ENCODE measurements at places on chromosomes 7 and 10.
A peak's percentile ranks its signal among the peaks of the same experiment; 100 is the strongest.

- DNase-seq, result no peak
Observed at GRCh38 chr7:148911626-148912025, 27.5 kb upstream of the EZH2 start.

GRCh38 chr7:77409005-77409738 lies 7.0 kb downstream of the GSAP start:
- no peak for DNase-seq

DNA sequence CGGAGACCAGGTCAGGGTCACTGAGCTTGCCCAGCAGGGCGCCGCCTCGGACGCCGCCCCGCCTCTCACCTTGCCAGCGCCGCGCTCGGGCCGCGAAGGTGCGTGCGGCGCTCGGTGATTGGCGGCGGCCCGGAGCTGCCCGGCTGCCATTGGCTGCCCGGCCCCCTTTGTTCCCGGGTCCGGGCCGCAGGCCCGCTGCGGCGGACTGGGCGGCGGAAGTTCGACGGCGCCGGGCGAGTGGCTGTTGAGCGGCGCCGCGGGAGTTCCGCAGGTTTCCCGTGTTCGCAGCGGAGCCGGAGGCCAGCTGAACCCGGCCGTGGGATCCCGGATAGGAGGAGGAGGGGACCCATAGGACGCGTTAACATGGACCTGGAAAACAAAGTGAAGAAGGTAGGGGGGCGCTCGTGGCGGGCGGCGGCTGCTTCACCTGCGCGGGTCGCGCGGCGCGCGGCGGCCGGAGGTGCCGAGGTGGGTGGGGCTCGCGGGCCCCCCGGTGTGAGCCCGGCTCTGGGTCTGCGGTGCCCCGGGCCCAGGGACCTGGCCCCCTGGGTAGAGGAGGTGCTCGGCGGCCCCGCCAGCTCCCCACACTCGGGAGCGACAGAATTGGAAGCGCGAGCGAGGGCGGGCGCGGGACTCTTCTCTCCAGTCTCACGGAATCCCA lies at the start of gene TES:
TES (plus strand) TSS at position 195 of the 661 bp plus-strand sequence; CDS start at position 364, 169 bp downstream.
- DNase-seq, result no peak

- no peak for DNase-seq
Observed at GRCh38 chr10:44993922-44994751, 6.6 kb upstream of the ZNF22 start.

DNA sequence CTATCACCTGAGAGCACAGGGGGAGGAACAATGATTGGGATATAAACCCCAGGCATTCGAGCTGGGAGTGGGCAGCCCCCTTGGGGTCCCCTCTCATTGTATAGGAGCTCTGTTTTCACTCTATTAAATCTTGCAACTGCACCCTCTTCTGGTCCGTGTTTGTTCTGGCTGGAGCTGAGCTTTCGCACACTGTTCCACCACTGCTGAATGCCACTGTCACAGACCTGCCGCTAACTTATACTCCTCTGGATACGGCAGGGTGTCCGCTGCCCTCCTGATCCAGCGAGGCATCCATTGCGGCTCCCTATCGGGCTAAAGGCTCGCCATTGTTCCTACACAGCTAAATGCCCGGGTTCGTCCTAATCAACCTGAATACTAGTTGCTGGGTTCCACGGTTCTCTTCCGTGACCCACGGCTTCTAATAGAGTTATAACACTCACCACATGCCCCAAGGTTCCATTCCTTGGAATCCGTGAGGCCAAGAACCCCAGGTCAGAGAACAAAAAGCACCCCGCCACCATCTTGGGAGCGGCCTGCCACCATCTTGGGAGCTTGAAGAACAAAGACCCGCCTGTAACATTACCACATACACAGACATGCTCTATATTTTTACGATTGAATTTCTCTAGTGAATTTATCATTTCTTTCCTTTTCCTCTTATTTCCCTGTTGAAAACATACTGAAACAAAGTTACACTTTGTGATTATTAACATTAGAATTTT lies 9.0 kb downstream of the ZWINT start:
- DNase-seq, result no peak

DNA sequence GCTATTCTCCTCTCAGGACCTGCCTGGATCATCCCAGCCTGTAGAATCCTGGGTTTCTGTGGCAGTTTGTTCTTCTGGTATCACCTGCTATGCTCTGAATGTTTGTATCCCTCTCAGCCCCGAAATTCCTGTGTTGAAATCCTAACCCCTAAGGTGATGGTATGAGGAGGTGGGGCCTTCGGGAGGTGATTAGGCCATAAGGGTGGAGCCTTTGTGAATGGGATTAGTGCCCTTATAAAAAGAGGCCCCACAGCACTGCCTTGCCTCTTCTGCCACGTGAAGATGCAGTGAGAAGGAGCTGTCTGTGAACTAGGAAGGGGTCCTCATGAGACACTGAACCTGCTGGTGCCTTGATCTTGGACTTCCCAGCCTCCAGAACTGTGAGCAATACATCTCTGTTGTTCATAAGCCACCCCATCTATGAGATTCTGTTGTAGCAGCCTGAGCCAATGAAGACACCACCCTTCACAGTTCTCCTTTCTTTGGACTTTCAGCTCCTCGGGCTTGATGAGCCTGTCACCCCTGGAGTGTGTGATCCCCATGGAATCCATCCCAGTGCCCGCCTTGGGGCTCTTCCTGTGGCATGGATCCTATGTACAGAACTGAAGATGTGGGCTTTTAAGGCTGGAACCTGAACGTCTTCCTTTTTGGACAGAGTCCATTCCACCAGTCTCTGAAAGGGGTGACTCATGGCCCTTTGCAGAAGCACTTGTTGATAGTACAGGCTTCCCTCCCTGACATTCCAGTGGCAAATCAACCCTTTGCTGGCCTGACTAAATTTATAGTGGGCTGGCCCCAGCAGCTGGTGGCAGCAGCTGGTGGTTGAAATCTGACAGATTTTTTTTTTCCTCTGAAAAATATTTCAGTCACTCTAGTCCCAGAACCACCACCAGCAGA lies 138.0 kb downstream of the TACC2 start:
- DNase-seq, result no peak

- no peak for DNase-seq
Observed at GRCh38 chr10:78577712-78578111, 491.1 kb upstream of the ZMIZ1 start.

DNA sequence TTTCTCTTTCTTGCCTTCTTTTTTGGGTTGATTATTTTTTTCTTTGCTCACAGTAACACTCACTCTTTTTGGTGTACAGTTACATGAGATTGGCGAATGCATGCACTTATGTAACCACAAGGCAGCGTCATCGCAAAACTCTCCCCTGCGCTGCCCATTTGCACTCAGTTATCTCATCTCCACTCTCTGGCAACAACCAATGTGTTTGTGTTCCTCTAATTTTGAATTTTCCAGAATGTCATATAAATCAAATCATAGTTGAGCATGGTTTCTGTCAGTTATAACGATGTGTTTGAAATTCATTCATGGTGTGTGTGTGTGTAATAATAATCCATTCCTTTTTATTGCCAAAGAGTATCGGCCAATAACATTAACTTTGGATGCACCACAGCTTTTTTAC lies 23.0 kb upstream of the IGFBP3 start:
- no peak for DNase-seq

- peak; percentile 79 for DNase-seq
Observed at GRCh38 chr10:42926843-42927242, 144.2 kb downstream of the BMS1 start.

GRCh38 chr7:22821702-22822485 lies 755 bp downstream of the TOMM7 start:
- no peak for DNase-seq
